ENCODE measurements at places on chromosomes 7 and 10. TPM values are rescaled to one million over a fixed set of nuclear protein-coding genes. Genes with fewer than 3 reads are reported as not detected.

Gene PSTK
- polyA plus RNA-seq, result 8.4 TPM

GRCh38 chr7:134212576-134213546 is 85.7 kb downstream of the LRGUK start:
- H3K36me3 ChIP-seq, result no peaks in the 10 kb centered on the region
- H3K4me3 ChIP-seq, result no peak overlapping the region
- H3K27ac ChIP-seq, result no peak overlapping the region
- H3K27me3 ChIP-seq, result no peaks in the 10 kb centered on the region
- no peaks in the 10 kb centered on the region for H3K4me1 ChIP-seq
- no peak for DNase-seq

Gene EIF3A
- polyA plus RNA-seq, result 19.9 TPM

DNA sequence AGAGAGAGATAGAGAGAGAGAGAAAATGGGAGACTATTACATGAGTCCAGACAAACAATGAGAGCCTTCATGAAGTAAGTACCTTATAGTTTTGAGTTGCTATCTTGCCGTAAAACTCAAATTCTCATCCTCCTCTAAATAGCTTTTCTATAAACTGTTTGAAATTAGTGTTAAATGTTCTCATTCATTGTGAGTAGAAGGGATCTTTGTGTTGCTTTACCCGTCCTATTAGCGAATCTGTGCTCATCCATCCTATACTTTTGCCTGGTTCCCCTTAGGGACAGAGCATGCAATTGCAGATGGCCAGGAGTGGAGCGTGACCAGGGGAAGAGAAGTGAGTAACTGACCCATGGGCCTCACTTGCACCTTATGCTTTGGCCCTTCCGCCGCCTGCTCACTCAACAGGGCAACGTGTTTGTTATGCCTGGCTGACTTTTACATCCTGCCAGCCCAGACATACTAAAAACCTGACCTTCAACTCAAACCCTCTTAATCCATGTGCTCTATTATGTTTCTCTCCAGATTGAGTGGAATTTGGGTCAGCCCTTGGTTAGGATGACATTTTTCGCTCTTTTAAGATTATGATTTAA is 244.2 kb upstream of the YAE1 start:
- H3K4me1 ChIP-seq, result no peaks in the 10 kb centered on the region
- H3K36me3 ChIP-seq, result no peaks in the 10 kb centered on the region
- no peak overlapping the region for H3K4me3 ChIP-seq
- peaks cover 3% of the 10 kb centered on the region for H3K27me3 ChIP-seq

Gene SUPV3L1
- polyA plus RNA-seq, result 30.4 TPM

Data from immature natural killer cell (primary cell).